ENCODE measurements at places on chromosomes 13 and 19. TPM values are rescaled to one million over a fixed set of nuclear protein-coding genes. Genes with fewer than 3 reads are reported as not detected.

The NCR1 gene
- not detected for total RNA-seq

The CPAMD8 gene
- total RNA-seq, result 5.7 TPM

The UBL5 gene
- 108 TPM for total RNA-seq

The ZNF560 gene
- total RNA-seq, result 0.49 TPM

The ZNF91 gene
- total RNA-seq, result 573 TPM

All from temporal lobe (tissue), 4 donors.